BJ (cell line): ENCODE measurements at places on chromosomes 13 and 19.
A peak's percentile ranks its signal among the peaks of the same experiment; 100 is the strongest.

DNA sequence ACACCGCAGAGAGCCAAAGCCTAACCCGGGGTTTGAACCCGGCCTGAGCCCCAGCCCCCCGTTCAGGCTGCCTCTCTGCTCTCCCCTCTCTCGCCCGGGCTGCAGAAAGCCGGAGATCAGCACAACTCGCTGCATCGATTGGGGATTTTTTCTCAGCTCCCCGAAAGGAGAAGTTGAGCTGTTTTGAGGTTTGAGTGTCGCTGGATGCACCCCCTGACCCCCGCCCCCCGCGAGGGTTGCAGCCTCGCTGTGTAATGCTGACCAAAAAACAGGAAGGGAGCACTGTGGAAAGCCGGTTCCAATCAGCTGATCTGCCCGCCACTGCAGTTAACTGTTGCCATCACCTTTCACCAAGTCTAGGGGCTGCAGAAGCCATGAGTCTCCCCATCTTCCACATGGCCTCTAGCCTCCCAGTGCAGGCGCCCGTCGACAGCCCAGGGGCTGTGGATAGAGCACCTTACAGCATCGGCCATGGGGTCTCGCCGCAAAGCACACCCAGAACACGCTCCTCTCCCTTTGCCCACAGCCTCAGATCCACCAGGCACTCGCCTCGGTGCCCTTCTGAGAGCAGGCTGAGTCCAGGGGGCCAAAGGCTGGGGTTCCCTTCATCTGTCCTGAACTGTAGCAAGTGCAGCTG lies 34.5 kb downstream of the MYO9B start:
- no peak for DNase-seq

DNA sequence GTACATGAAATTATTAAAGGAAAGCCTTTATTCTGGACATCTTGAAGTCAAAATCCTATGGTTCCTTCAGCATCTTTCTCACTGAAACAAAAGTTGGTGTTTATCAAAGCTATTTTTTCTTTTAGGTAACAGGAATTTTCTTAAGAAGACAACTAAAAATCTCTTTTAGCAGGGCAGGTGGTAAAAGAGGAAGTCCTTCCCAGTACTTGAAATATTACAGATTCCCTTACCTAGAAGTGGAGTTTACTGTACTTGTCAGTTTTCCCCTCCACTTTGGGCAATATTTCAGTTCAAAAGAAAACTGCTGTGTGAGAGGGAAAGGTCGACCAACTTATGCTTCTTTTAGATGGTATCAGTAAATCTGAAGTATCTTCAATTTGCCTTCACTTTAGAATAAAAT lies 64.3 kb upstream of the TDRD3 start:
- DNase-seq, result no peak

- no peak for DNase-seq
Observed at GRCh38 chr19:558770-559439, 13.5 kb upstream of the BSG start.

- no peak for DNase-seq
Observed at GRCh38 chr13:94234738-94235137, 244.7 kb downstream of the DCT start.

GRCh38 chr19:29491491-29491890 lies 34.3 kb upstream of the VSTM2B start:
- DNase-seq, result no peak

DNA sequence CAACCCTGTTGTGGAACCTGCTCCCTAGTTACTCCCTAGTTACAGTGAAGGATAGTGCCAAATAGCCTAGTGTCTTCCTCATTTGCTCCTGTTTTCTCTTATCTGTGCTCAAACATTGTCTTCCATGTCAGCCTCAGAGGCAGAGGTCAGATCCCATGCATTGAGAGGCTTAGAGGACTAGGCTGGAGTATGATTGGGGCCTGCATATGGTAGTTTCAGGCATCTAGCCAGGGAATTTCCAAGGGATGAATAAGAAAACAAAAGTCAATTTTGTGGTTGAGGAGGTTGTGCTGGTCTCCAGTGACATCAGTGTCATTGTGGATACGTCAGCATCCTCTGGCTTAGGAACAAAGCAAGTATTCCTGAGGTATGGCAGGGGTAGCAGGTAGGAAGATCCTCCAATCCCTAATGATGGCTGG lies 9.4 kb downstream of the ZNF546 start:
- no peak for DNase-seq

GRCh38 chr13:114096031-114096485 lies 36.4 kb downstream of the RASA3 start:
- no peak for DNase-seq

DNA sequence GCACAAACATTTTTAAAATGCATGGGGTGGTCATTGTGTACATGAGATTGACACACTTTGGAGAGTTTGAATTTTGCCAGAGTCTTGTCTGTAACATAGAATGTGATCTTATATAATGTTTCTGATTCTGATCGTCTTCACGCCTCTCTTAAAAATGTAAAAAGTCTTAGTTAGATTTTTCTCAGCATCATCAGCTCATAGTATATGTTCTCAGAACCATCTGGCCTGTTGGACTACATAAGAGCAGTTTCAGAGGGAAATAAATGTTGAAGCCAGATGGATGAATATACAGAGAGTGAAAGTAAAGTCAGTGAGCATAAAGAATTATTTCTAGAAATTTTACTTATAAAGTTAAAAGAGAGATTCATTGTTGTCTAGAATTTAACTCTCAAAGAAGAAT lies 789.9 kb upstream of the MIR17HG start:
- no peak for DNase-seq

DNA sequence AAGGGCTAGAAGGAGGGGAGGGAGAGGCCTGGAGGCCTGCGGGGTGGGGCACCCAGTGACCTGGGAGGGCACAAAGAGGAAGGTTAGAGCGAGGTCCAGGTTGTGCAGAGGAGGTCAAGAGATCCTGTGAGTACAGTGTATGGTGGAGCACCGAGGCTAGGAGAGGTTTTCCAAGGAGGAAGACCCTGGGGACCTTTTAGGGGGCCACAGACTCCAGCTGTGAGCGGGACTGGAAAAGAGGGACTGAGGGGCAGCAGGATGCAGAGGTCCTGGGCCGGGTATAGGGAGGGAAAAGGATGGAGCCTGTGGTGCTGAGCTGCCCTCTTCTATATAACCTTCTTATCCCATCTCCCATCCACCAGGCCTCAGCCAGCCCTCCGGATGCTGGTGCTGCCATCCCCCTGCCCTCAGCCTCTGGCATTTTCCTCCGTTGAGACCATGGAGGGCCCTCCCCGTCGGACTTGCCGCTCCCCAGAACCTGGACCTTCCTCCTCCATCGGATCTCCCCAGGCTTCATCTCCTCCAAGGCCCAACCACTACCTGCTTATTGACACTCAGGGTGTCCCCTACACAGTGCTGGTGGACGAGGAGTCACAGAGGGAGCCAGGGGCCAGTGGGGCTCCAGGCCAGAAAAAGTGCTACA lies 863 bp downstream of the ZNF581 start:
- no peak for DNase-seq

GRCh38 chr19:52648336-52649016 lies 10.3 kb upstream of the ZNF83 start:
- DNase-seq, result peak; percentile 12

- no peak for DNase-seq
Observed at GRCh38 chr19:46453661-46454060, 17.7 kb downstream of the PNMA8A start.

DNA sequence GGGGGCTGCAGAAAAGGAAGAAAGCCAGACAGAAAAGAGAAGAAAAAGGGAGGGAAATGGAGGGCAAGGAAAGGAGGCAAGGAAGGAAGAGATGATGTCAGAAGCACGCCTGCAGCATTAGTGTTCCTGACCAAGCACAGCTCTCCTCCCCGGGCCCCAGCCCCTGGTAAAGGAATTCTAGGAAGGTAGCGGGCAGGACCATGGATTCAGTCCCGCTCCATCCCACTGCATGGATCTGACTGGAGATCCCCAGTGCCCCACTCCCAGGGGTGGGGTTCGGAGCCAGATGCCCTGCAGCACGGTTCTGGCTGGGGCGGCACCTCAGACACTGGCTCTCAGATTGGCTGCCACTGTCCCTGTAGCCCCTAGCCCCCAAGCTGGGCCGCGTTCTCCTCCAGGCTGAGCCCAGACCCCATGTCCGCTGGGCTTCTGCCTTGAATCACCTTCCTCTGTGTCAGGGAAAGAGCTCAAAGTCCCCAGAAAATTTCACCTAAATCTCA lies 59.8 kb downstream of the TSHZ3 start:
- DNase-seq, result no peak

- no peak for DNase-seq
Observed at GRCh38 chr13:97559030-97559429, 125.1 kb downstream of the RAP2A start.

- DNase-seq, result no peak
Observed at GRCh38 chr13:31072041-31072440, 89.7 kb downstream of the HSPH1 start.

DNA sequence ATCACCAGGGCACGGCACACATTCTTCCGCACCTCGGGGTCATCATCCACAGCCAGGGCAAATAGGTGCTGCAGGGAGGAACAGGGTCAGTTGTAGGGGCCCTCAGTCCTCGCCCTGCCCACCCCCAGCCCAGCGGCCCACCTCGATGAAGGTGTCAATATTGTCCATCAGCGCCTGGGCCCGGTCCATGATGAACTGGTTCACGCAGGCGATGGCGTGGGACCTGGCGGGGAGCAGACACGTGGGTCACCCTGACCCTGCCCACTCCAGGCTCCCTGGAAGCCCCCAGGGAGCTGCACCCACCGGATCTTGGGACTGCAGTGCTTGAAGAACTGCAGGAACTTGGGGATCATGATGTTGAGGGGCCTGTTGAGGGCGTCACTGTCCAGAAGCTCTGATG lies 8.6 kb downstream of the TNPO2 start:
- DNase-seq, result no peak

DNA sequence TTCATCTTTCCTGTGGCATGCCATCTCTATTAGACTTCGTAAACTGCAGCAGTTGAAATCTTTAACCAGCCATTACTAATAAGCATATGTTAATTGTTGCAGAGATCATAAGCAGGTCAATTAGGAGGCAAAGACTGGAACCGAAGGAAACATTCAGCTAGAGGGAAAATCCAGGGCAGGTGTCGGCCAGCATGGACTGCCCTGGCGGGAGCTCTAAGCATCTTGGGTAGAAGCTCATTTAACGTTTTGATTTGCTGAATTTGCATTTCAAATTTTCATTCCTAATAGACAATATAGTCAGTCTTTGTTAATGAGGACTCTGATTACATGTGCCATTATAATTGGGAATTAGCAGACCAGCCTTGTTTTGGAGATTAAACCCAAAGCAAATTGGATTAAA lies 238.6 kb downstream of the POU4F1 start:
- DNase-seq, result no peak
